ENCODE measurements at places on chromosomes 4 and X.

DNA sequence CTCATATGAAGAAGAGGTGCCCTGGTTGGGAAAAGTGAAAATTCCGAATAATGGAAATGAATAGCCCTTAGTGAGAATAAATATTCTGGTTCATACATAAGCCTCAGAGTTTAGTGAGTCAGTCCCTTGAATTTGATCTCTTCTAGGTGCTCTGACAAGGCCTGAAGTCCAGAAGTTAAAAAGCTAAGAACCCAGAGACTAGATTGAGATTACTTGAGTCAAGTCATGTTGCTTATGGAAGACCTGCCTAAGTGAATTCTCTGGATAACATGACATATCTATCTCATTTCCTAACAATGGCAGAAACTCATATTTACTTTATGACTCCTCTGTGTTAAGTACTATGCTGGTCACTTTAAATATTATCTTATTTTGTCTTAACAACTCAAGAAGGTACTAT, 10.5 kb upstream of the PRSS48 start:
- no peak for DNase-seq

GRCh38 chrX:103107836-103108235, 14.9 kb upstream of the NXF3 start:
- DNase-seq: no peak

GRCh38 chr4:40418430-40419230, 83.5 kb downstream of the CHRNA9 start:
- no peak for DNase-seq

DNA sequence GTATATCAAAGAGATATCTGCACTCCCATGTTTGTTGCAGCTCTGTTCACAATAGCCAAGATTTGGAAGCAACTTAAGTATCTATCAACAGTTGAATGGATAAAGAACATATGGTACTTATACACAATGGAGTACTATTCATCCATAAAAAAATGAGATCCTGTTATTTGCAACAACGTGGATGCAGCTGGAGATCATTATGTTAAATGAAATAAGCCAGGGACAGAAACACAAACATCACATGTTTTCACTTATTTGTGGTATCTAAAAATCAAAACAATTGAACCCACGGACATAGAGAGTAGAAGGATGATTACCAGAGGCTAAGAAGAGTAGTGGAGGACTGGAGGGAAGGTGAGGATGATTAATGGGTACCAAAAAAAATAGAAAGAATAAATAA, 14.2 kb downstream of the IQCM start:
- no peak for DNase-seq

DNA sequence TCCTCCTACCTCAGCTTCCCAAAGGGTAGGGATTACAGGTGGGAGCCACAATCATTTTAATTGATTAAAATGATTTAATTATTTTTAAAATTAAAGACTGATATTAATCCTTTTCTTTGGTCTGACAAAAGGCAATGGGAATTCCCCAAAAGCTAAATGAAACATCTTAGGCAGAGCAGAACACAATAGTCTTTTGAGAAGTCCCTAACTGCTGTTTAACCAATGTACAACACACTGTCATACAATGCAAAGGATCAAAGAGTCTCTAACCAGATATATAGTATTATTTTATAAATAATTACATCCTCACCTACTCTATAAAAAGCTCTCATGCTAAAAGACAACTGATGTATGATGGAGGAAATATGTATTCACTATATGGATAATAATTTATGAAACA, 47.0 kb downstream of the THAP9 start:
- no peak for DNase-seq

GRCh38 chr4:107618656-107619055, 101.4 kb downstream of the PAPSS1 start:
- DNase-seq: no peak

DNA sequence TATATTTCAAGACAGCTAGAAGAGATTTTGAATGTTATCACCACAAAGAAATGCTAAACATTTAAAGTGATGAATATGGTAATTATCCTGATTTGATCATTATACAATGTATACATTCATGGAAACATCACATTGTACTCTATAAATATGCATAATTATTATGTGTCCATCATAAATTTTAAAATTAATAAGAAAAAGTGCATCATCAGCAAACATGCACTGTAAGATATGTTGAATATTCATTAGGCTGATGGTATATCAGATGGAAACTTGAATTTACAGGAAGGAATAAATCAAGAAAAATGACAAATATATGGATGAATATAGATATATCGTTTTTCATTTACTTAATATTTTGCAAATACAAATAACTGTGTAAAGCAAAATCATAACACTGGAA, 812.1 kb upstream of the INTU start:
- DNase-seq: no peak
